ENCODE measurements at places on chromosomes 7 and 10. TPM values are rescaled to one million over a fixed set of nuclear protein-coding genes. Genes with fewer than 3 reads are reported as not detected.

PLEKHS1 gene
- 0.09 TPM for total RNA-seq

CCDC172 gene
- total RNA-seq = not detected

SPACDR gene
- total RNA-seq = 0.68 TPM

FAM24B gene
- total RNA-seq = 15.2 TPM

HOXA5 gene
- 3.9 TPM for total RNA-seq

ATOH7 gene
- total RNA-seq = 0.29 TPM

SMKR1 gene
- 11.8 TPM for total RNA-seq

HMX3 gene
- total RNA-seq = not detected

CALHM1 gene
- total RNA-seq = not detected

KAT6B gene
- total RNA-seq = 4.7 TPM

CYP2E1 gene
- 0.39 TPM for total RNA-seq

WASHC2C gene
- total RNA-seq = 20.2 TPM

RBP3 gene
- not detected for total RNA-seq

FKBP6 gene
- total RNA-seq = not detected

GIMAP4 gene
- total RNA-seq = not detected

PILRA gene
- total RNA-seq = 3.8 TPM

OPN1SW gene
- total RNA-seq = not detected

IL6 gene
- total RNA-seq = 1.8 TPM
